Inflammatory macrophage treated with lipopolysaccharide for 1 hour (primary cell): ENCODE measurements at places on chromosomes 16 and 17.

- peak; percentile 88 for DNase-seq
Observed at GRCh38 chr17:47757386-47757785, 24.4 kb downstream of the TBX21 start.

- DNase-seq: no peak
Observed at GRCh38 chr17:61366715-61367413, 32.8 kb upstream of the TBX2 start.

GRCh38 chr16:69223882-69224281, 36.9 kb downstream of the SNTB2 start:
- DNase-seq: no peak

DNA sequence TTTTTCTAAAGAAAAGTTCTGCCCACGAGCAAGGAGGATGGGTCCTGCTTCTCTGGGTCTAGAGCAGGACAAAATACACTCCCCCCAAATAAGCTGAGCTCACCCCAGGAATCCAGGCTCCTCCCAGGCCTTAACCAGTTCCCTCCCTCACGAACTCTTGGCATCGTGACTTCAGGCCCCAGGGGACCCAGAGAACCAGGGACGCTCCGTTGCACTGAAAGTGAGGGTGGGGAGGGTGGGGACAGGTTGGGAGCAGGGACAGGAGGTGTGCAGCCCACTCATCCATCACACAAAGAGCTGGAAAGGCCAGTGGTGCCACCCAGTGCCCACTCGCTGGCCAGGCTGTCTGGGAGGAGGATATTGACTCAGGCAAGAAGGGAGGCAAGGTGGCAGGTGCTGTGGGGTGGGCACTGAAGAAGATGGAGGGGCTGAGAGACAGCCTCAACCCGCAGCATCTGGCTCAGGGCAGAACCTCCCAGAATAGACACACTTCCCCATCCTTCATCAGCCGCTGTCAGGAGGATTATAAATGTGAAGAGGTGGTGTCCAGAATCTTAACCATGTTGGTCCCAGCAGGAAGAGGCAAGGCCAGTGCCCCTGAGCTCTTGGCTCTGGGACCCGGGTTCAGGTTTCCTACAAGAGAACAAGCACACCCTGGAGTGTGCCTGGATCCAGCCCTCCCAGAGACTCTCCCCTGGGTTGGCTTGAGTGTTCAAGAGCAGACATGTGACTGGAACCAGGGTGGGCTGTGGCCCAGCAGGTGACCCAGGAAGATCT, 67.9 kb upstream of the RPL38 start:
- no peak for DNase-seq

DNA sequence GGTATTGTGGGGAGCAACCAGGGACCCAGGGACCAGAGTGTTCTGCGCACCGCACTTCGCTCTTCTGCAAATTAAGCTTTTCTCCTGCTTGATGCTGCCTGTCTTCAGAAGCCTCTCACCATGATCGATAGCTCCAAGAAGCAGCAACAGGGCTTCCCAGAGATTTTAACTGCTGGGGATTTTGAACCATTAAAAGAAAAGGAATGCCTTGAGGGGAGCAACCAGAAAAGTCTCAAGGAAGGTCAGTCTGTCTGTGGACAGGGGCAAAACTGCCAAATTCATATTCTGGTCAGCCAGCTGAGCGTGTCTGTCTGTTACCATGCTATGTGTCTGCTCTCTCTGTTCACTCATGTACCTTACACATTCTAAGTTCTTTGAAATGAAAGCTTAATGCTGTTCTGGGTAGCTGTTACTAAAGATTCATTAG, 115.7 kb downstream of the MRTFB start:
- no peak for DNase-seq
